ENCODE measurements at places on chromosomes 12 and 14.

DNA sequence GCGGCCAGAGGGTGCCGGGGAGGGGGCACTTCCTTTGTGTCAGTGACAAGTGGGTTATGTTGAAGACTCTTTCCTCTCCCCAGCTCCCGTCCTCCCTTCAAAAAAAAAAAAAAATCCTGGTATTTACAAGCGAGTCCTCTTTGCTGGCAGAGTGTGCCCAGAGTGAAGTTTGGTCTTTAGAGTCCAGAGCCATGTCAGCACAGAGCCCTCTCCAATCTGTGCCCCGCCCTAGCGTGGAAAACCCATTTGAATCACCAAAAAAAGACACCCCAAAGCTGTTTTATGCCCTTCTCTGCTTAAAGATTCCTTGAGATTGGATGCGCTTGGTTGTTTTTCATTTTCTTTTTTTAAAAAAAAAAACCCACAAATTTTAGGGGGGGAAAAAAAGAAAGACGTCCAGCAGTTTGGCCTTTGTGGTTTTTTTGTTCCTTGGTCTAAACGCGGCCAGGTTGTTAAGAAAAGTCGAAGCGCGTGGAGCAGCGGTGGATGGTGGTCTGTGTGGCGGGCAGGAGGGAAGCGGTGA is 3.3 kb downstream of the NKX2-1 start:
- no peak for DNase-seq

GRCh38 chr14:95784137-95784536 is 70.2 kb upstream of the TCL1A start:
- peak; percentile 19 for DNase-seq

DNA sequence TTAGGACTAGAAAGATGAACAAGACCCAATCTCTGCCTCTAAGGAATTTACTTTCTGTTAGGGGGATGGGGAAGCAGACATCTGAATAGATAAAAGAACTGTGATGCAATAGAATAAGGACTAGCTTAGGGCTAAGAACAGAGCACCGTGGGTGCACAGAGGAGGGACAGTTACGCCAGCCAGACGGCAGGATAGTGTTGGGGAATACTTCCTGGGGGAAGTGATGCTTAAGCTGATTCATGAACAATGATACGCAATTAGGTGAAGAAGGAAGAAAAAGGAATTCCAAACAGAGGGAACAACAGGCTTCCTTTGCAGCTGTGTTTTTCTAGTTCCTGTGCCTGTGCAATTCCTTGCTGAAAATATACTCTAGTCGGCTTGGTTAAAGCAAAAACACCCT is 501.1 kb downstream of the APAF1 start:
- no peak for DNase-seq

DNA sequence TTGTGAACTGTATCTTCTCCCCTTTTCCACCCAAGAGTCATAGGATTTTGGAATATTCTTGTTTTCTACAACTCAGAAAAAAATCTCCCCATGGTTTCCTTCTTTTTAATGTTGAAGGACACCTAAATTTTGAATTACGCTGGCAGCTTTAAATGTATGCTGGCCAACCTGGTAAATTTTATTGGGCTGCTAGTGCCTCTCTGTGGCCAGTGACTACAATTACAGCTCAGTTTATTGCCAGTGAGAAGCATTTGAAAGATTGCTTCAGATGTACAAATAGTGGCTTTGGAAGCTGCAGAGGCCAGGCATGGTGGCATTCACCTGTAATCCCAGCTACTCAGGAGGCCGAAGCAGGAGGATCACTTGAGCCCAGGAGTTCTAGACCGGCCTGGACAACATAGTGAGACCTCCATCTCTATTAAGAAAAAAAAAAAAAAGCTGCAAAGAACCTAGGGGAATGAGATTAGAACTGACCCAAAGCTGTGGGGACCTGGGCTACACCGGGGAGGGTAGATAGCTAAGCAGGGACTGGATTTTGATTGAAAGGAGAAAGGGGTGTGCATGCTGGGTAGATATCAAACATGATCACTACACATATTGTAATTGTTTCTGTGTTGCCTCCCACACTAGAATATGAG is 7.6 kb upstream of the RAB21 start:
- DNase-seq, result peak; percentile 11
